LHCN-M2 (cell line): ENCODE measurements at places on chromosomes 2 and 18. TPM values are rescaled to one million over a fixed set of nuclear protein-coding genes. Genes with fewer than 3 reads are reported as not detected.
A peak's percentile ranks its signal among the peaks of the same experiment; 100 is the strongest.

GRCh38 chr2:219736209-219736608, 108.8 kb downstream of the SLC4A3 start:
- peak; percentile 67 for DNase-seq

DNA sequence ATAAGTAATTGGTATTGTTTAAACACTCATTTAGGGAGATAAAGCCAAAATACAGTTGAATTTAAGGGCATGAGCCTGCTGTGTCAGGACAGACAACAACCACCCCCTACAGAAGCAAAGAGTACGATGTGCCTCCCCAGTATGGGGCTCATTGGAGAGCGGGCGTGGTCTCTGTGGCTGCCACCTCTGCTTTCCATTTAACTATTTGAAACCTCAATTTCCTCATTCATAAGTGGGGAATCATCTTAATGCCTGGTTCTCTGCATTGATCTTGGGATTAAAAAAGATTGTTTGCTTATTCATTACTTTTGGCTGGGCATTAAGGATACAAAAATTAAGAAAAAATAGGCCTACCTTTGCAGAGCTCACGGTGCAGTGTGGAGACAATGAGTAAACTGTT, 21.4 kb downstream of the KCNS3 start:
- no peak for DNase-seq

- DNase-seq = no peak
Observed at GRCh38 chr18:77478646-77479442, 229.2 kb downstream of the GALR1 start.

Gene ACOXL
- total RNA-seq = not detected in 2 replicates

Gene RPE
- total RNA-seq = 103 and 111 TPM in 2 replicates

Gene CFC1
- not detected in 2 replicates for total RNA-seq
